ENCODE measurements at places on chromosomes 11 and 22.

- DNase-seq: no peak
- H3K4me1 ChIP-seq: no peaks in the 10 kb centered on the region
- no peaks in the 10 kb centered on the region for H3K27me3 ChIP-seq
- H3K27ac ChIP-seq: no peak overlapping the region
- H3K4me3 ChIP-seq: no peak overlapping the region
These were observed 116.2 kb downstream of the KIF18A start for GRCh38 chr11:27991736-27992135.

- no peak overlapping the region for H3K4me3 ChIP-seq
- peak; percentile 62 for DNase-seq
- no peaks in the 10 kb centered on the region for H3K4me1 ChIP-seq
- no peaks in the 10 kb centered on the region for H3K36me3 ChIP-seq
- no peak overlapping the region for H3K27ac ChIP-seq
These were observed 336.2 kb downstream of the ETS1 start for GRCh38 chr11:128251140-128251539.

- DNase-seq: no peak
- no peaks in the 10 kb centered on the region for H3K36me3 ChIP-seq
- H3K27ac ChIP-seq: no peak overlapping the region
These were observed 37.2 kb downstream of the TP53I11 start for GRCh38 chr11:44913502-44913901.

- no peak overlapping the region for H3K27ac ChIP-seq
- no peak for DNase-seq
- peaks cover 13% of the 10 kb centered on the region for H3K4me1 ChIP-seq
- H3K27me3 ChIP-seq: no peaks in the 10 kb centered on the region
These were observed 1.0 kb downstream of the CCDC85B start for GRCh38 chr11:65891219-65892136.

DNA sequence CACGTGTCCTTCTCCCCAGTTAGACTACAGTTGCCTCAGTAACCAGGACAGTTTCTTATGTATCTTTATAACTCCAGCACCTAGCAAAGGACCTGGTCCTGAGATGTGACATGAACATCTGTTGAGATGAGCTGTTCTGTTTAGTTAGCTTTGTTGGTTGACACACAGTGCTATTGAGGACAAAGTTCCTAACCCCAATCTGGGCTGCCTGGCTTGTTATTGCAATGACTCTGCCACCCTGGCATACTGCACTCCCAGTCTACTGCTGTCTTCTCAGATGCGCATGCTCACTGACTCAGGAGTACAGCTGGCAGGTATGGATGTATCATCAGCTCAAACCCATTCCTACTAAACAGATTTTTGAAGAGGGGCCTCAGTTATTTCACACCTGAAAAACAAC, 7.4 kb downstream of the DESI1 start:
- H3K4me1 ChIP-seq: no peaks in the 10 kb centered on the region
- no peaks in the 10 kb centered on the region for H3K27me3 ChIP-seq
- DNase-seq: no peak
- H3K4me3 ChIP-seq: no peak overlapping the region
- H3K36me3 ChIP-seq: no peaks in the 10 kb centered on the region
- H3K27ac ChIP-seq: no peak overlapping the region

- peaks cover 4% of the 10 kb centered on the region for H3K4me1 ChIP-seq
- H3K27me3 ChIP-seq: no peaks in the 10 kb centered on the region
- peak; percentile 89 for DNase-seq
These were observed 3.8 kb downstream of the APOL3 start for GRCh38 chr22:36156515-36157419.

DNA sequence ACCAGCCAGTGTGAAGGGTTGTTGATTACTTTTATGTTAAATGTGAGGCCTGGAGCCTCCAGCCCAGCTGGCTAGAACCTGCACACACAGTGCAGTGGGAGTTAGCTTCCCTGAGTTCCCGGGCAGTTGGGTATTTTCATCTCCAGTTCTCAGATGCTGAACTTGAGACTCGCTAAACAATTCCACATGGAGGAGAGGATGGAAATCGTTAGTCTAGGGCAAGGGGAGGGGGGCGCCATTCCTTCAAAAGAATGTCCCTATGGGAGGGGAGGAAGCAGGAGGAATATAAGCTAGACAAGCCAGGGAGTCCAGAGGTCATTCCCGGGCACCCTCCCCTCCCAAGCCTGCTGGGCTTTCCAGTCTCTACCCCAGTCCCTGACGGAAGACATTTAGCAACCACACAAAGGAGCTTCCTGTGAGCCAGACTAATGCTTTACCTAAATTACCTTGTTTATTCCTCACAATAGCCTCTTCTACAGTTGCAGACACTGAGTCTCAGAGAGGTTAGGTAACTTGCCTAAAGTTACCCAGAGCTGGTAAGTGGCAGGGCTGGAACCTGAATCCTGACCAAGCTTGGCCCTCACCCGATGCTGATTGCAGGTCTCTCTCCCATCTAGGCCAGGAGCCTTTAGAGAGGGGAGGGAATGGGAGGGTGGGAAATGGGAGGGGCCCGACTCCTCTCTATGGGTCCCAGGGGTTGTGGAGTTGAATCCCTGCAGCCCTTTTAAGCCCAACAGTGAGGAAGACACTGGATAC, 1.9 kb upstream of the TSKU start:
- H3K27ac ChIP-seq: peak overlapping the region; percentile 2
- peaks cover 30% of the 10 kb centered on the region for H3K4me1 ChIP-seq
- H3K4me3 ChIP-seq: no peak overlapping the region
- H3K36me3 ChIP-seq: no peaks in the 10 kb centered on the region
- DNase-seq: no peak

DNA sequence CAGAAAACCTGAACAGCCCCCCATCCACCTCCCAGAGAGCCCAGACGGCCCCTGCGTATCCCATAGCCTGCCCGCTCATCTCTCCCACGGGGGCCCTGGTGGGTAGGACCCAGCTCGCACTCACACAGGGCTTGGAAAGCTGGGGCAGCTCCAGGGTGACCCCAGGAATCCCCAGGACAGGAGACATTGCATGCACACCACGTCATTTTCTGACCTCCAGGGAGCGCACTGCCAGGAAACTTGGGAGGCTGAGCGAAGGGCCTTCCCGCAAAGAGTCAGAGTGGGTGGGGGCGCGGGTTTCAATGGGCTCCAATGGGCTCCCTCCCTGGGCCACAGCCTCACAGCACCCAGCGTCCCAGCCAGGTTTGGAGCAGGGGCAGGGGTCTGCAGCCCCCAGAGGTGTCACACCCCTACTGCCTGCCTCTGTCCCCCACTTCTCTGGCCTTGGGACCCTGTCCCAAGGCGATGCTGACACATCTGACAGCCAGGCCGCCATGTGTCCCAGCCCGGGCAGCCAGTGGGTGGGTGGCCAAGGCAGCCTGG, 8.2 kb upstream of the SYT8 start:
- H3K36me3 ChIP-seq: no peaks in the 10 kb centered on the region
- DNase-seq: no peak
- H3K27ac ChIP-seq: no peak overlapping the region

DNA sequence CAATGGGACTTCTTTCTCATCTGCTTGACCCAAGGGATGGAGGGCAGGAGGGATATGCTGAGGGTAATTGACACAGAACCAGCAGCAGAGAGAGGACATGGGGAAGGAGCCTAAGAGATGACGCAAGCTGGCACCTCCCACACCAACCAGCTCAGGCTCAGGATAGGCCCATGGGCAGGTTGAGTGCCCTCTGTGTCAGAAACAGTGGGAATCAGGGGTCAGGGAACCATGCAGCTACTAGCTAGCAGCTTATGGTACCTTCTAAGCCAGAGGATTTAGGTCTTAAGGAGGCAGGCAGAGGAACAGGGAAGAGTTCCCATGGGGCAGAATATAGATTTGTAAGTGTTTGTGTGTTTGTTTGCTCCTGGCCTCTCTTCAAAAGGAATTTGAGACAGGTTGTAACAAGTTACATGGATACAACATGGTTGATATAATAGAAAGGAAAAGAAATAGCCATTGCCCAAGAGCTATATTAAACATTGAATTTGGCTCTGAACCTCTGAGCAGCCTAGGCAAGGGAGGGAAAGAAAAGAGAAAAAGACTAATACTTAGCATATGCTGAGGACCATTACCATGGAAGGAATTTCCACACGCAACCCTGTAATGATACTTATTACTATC, 39.9 kb upstream of the NAV2 start:
- peaks cover 15% of the 10 kb centered on the region for H3K4me1 ChIP-seq
- no peaks in the 10 kb centered on the region for H3K27me3 ChIP-seq
- no peak overlapping the region for H3K27ac ChIP-seq
- H3K4me3 ChIP-seq: no peak overlapping the region
- DNase-seq: no peak
- H3K36me3 ChIP-seq: no peaks in the 10 kb centered on the region
